NCI-H187 (cell line): ENCODE measurements at places on chromosomes 4 and X.

- DNase-seq, result no peak
Measured at GRCh38 chr4:104574371-104574770, 79.7 kb upstream of the CXXC4 start.

DNA sequence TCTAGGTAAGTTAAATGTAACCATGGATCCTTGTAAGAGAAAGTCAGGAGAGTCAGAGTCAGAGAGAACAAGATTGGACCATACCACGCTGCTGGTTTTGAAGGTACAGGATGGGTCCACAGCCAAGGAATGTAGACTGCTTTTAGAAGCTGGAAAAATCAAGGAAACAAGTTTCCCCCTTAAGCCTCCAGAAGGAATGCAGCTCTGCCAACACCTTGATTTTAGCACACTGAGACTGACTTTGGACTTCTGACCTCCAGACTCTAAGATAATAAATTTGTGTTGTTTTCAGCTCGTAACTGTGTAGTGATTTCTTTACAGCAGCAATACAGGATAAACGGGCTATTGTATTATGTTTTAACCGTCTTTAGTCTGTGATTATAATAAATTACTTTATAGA, 108.0 kb upstream of the USP38 start:
- no peak for DNase-seq

DNA sequence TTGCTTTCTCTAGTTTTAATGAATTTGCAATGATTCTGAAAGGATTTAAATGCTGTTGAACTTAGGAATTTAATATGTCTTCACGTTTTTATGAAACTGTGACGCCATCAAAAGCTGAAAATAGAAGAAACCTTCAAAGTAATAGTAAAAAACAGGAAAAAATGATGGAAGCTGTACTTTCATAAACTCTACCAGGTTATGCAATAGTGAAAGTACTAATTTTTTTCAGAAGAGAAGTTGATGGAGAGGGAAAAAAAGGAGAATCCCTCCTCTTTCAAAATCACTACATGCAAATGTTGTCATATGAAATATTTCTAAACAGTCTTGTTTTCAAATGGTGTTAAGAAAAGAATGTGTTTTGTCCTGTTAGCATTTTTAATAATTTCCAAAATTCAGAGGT, 73.6 kb downstream of the ZNF330 start:
- DNase-seq, result no peak

GRCh38 chr4:124933521-124933920, 221.0 kb upstream of the ANKRD50 start:
- DNase-seq, result no peak

DNA sequence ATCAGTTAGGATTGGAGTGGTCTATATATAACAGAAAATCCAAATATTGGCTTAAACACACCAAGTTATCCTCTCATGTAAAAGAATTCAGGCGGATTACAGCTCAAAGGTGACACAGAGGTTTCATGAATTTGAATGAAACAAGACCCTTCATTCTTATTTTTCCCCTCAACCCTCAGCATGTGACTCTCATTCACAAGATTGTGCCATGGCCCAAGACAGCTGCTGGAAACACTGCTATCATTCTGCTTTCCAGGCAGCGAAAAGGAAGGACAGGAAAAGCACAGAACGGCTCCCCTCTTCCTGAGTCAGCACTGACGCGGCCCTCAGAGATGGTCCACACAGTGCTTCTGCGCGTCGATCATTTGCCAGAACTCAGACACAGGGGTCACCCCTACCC, 891.0 kb upstream of the FRG1 start:
- no peak for DNase-seq

- no peak for DNase-seq
Measured at GRCh38 chr4:142324572-142324971, 521.5 kb downstream of the INPP4B start.

DNA sequence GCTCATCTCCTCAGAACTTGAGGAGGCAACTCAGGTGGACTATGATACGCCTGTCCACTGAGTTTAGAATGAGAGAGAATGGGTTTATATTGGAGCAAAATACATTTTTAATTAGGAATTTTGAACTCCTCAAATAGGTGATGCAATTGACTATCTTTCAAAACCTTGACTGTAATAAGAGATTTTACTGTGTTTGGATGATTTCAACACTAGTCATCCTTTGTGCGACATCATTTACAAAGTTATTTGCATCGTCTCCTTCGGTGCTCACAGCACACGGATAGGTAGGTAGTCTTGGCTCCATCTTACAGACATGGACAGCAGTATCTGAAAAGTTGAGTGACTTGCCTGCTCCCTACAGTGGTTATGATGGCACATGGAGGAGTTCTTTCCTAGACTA, 67.0 kb downstream of the AASDH start:
- DNase-seq, result no peak

DNA sequence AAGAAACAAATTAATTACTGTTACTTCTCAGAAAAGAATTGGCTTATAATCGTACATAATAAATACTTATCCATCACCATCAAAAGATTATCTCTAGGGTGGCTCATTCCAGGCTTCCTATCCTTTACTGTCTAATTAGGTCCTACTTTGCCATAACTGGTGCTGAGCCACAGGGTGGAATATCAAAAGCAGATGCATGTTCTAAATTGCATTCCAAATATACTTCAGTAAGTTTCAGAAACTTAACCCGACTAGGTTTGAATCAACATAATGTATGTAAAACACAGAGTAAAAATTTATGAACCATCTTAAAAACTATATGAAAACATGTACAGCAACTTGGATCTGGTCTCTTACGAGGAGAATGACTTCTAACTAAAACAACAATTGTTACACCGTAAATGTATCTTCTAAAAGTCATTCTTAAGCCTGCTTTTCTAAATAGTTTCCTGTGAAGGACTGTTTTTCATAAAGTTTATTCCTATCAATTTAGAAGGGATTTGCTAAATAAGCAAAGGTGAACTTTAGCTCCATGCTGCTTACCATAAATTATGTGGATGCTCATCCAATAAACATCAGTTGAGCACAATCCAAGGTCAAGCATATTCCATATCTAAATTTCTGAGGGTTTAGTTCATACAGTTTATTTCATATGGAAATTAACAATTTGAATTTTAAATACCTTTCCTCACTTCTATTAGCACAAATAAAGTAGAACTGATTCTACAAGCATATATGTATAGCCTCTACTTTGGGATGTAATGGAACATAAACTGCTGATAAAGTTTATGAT, 13.4 kb downstream of the ZAR1 start:
- no peak for DNase-seq

- DNase-seq, result no peak
Measured at GRCh38 chrX:126489116-126489695, 63.4 kb downstream of the DCAF12L1 start.
